ENCODE measurements at places on chromosomes 6 and 20. TPM values are rescaled to one million over a fixed set of nuclear protein-coding genes. Genes with fewer than 3 reads are reported as not detected.

Gene FOXC1
- 25.0 TPM for total RNA-seq

- no peak for DNase-seq
These were observed 15.6 kb downstream of the COMMD7 start for GRCh38 chr20:32727683-32728082.

DNA sequence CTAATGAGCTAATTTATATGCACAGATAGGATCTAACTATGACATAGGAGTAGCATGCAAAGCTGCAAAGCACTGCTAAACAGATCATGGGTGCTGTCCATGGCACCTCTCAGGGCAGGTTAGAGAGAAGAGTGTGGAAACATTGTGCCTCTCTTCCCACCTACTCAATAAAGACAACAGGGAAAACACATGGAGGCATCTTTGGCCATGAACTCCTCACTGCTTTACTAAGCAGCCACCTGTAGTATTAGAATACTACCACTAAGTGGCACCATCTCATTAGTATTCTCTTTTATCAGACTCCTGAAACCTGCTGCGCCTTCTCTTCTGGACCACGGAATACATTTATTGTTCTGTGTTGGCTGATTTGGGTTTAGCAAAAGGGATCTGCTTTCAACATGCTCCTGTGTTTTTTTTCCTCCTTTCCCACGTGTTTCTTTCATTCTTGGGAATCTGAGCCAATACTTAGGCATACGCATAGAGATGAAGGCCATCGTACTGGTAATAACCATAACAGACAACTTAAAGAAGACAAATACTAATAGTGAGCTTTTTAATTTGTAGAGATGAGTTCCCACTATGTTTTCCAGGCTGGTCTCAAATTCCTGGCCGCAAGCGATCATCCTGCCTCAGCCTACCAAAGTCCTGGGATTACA, 9.4 kb upstream of the HDDC2 start:
- DNase-seq, result no peak

GRCh38 chr6:44898296-44898930, 429.7 kb upstream of the RUNX2 start:
- no peak for DNase-seq

DNA sequence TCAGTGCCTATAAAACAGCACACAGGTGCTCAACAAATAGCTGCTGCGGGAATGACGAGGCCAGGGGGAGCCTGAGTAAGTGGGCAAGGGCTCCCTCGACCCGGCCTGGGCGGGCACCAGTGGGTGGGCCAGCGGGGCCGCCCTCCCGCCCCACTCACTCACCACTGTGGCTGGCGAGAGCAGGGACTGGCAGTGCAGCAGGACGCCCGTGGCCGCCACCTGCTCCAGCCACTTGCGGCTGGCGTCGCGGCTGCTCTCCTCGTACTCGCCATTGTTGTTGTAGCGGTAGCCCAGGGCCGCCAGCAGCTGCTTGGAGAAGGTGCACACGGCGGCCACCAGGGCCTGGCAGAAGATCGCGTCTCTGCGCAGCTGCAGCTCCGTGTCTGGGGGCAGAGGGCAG, 191.5 kb downstream of the PREX1 start:
- no peak for DNase-seq

All from right cardiac atrium (tissue), 5 donors.